Right lobe of liver (tissue), 6 donors: ENCODE measurements at places on chromosomes 3 and 15.

DNA sequence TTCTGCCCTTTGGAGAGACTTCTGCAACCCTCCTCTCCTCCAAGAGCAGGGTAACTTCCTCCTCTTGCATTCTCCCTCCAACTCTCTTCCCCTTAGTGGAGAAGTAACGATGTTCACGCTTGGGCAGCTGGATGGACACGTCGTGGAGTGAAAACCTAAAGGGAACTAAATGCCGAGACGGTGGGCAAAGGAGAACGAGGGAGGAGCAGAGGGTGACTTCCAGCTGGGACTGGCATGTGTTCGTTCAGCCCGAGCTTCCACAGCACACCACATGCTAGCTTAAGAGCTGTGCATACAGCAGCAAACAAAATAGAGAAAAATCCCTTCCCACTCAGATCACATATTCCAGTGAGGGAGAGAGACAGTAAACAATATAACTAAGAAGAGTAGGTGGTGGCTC, 179.8 kb downstream of the SLCO3A1 start:
- no peak for DNase-seq

DNA sequence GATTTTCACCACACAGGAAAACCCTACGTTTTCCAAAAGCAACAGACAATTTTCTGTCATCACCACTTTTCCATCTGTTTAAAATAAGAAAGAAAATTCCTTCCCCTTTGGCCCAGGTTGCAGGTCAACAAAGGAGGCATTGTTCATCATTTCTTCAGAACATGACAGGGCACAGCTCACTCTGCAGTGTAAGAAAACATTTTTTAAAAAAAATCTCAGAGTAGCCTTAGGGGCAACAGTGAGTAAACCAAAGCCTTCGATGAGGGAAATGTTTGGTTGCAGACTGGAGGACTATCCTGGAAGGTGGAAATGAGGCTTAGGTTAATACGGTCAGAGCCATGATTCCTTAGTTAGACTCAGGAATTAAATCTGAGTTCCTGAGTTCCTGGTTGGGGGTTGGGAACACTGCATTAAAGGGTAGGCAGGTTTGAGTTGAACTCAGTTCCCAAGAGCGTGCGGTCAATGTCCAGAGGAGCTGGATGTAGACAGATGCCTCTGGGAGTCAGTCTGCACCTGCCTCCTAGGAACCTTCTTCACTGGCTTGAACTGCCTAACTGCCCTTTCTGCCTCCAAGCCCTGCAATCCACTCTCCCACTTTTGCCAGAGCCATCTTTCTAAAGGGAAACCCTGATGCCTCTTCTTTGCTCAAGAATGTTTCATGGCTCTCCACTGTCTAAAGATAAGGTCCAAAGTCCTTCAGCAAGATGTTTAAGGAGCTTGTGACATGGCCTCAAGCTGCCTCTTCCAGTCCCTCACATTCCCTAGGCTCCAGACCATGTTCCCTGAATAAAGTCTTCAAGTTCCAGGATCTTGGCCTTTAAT, 3.3 kb upstream of the HES1 start:
- DNase-seq: no peak

- no peak for DNase-seq
Observed at GRCh38 chr3:115134648-115135347, 12.3 kb downstream of the ZBTB20 start.

GRCh38 chr15:56353119-56353518, 12.1 kb upstream of the TEX9 start:
- DNase-seq: no peak

GRCh38 chr15:67208396-67208795, 46.1 kb downstream of the AAGAB start:
- no peak for DNase-seq

- no peak for DNase-seq
Observed at GRCh38 chr15:78127882-78128281, 3.4 kb downstream of the CIB2 start.

DNA sequence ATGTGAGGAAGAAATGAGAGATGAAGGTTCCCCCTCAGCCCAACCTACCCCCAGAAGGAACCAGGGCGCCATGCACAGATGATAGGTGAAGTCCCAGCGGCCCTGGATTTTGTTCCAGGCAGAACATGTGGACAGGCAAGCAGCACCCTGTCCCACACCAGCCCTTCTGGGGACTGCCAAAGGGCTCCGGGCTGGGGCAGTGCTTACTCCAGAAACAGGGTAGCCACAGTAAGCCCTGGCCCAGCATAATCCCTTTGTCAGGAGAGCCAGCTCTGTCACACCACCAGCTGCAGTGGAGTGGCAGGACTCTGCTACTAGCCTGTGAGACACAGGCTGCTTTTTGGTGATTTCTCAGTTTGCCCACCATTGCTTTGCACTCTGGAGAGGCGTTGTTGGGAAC, 6.3 kb downstream of the FBXL22 start:
- no peak for DNase-seq

GRCh38 chr3:4398941-4399245, 68.2 kb downstream of the SUMF1 start:
- no peak for DNase-seq

GRCh38 chr15:60070838-60071493, 66.9 kb downstream of the FOXB1 start:
- no peak for DNase-seq

DNA sequence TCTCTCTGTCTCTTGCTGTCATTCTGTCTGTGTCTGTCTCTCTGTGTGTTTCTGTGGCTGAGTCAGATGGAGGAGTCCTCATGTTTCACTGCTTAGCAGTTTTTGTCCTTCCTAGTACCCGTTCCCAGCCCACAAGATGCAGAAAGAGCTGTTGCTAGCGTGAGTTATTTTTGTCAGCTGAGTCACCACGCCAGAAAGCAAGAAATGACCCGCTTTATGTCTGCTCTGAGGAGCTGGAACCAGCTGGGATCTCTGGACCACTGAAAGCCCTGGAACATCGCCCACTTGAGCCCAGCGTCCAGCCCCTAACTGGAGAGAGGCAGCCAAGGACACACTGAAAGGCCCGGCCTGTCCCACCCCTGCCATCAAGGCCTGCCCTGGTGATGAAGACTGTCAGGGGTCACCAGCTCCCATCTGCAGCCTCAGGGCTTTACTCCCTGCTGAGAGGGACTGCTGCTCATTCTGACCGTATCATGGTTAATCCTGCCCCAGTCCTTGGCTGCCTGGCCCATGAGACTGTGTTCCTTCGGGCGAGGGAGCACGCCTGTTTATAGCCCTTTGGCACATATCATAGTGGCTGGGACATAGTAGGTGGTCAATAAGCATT, 101.7 kb upstream of the TPM1 start:
- DNase-seq: no peak

GRCh38 chr3:137770835-137771399, 6.8 kb downstream of the SOX14 start:
- DNase-seq: no peak

GRCh38 chr3:38247366-38248035, 18.1 kb upstream of the SLC22A13 start:
- DNase-seq: no peak

- DNase-seq: peak; percentile 82
Observed at GRCh38 chr3:16177962-16178627, 3.6 kb downstream of the GALNT15 start.

- DNase-seq: peak; percentile 23
Observed at GRCh38 chr15:99134317-99134821, 29.5 kb downstream of the SYNM start.

- DNase-seq: no peak
Observed at GRCh38 chr3:74045000-74045399, 420.3 kb upstream of the PDZRN3 start.

DNA sequence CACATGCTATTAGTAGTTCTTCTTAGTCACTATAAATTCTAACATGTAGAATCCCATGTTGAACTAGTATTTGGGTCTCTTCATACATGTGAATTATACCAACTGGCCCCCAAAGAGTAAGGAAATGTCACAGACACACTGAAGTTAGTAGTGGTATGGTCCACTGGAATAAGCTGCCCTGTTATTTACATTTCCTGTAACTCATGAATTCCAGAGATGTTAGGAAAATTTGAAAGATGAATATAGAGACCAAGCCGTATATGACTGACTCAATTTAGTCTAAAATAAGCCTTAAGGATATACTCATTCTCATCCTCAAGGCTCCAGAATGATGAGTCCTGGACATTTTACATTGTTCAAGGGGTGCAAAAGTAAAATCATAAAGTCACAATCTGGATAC, 81.2 kb downstream of the FBXL22 start:
- DNase-seq: no peak

GRCh38 chr3:84755860-84756259, 202.9 kb upstream of the CADM2 start:
- DNase-seq: no peak

GRCh38 chr15:90031231-90031791, 30.2 kb downstream of the ZNF710 start:
- DNase-seq: peak; percentile 11

DNA sequence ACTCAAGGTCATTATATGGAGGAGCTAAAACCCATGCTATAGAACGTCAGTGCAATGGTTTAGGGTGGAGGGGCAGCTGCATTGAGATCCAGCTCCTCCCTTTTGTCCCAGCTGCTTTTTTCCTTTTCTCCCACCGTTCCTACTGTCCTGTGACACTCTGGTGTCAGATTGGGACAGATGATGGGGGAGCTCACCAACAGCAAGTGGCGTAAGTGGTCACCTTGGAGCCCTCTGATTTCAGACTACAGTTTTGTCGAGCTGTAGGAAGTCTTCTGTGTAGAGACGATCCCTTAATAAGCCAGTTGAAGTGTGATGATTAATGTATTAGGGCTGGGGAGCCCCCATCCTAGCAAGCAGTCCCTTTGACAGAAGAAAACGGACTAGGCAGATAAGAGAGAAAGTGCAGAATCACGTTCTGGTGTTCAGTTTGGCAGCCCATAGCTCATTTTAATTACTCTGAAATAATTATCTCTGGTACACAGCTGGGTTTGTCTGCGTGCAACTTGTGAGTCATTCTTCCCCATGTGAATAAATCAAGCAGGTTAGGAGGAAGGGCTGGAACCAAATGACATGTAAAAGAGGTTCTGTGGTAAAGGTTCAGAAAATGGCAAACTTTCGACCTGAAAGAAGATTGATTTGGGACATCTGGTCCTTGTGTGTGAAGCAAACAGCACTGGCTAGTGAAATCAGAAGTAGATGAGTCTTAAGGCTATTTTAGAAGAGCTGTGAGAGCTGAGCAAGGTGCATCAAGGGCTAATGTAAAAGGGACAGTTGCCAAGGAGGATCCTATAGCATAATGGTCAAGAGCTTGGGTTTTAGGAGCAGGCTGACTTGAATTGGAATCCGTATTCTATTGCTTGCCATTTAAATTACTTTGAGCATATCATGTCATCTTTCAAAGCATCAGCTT, 241.4 kb downstream of the EDEM1 start:
- no peak for DNase-seq

DNA sequence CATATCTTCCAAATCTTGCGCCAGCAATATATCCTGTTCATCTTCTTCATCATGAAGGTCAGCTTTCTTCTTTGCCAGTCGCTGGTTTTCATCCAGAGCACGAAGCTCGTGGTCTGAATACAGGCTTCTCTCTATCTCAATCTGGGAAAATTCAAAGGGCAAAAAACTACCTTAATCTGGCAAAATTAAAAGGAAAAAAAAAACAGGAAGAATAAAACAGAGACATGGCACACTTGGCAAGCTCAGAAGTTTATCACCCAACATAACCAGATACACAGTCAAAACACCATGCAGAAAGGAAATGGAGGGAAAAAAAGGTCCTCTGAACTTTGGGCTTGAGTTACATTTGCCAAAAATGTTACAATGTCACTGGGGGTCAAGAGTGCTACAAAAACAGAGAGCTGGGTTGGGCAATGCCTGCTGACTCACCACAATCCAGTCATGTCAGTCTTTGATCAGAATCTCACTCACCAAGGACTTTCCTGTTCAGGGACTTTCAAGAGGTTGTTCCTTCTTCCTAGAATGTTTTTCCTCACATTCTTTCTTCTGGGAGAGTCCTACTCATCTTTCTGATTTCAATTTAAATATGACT, 1.5 kb downstream of the MRPL46 start:
- peak; percentile 79 for DNase-seq

- DNase-seq: no peak
Observed at GRCh38 chr3:147493666-147494065, 84.5 kb downstream of the ZIC1 start.

DNA sequence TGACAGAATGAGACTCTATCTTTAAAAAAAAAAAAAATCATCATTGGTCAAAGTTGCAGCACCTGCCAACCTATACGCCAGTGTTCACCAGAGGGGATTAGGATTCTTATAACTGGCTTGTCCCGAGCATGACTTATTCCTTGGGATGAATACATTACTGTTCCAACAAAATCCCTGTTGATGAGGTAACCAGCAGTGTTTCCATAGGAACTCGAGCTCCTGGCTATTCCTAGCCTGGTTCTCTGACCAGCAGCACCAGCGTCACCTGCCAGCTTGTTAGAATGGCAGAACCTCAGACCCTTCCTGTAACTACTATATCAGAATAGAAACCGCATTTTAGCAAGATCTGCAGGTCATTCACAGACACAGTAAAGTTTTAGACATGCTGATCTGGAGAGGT, 364.4 kb downstream of the PTPRG start:
- DNase-seq: no peak

DNA sequence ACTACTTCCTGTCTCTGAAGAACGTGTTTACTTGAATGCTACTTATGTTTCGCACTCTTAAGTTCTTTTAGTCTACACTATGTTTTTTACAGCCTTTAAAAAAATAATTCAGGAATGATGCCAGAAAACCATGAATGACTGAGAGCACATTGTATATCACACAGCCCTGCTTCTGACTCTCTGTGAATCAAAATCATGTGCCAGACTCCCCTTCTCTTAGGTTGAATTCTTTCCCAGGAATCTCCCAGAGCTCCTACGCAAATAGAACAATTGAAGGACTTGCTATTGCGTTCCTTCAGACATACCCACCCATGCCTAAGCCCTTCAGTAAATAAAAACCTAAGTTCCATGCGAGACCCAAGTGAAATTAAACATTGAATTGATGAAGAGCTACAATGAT, 782.0 kb upstream of the ALCAM start:
- DNase-seq: no peak

DNA sequence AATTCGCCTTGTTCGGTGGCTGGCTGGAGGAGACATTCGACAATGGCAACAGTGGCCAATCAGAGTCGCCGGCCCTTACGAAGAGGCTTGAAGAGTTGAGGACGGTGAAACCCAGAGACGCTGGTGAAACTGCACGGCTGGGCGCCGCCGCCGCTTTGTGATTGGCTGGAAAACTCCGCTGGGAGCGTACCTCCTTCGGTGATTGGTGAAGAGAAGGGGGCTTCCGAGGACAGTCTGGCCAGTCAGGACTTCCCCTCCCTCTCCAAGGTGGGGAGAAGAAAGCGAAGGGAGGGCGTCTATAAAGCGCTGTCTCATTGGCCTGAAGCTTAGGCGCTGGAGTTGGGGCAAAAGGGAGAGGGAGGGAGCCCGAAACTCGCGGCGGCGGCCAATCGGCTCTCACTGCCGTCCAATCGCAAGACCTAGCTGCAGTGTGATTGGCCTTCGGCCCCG, 554 bp upstream of the GSK3B start:
- DNase-seq: peak; percentile 98
